ENCODE measurements at places on chromosomes 12 and 14. TPM values are rescaled to one million over a fixed set of nuclear protein-coding genes. Genes with fewer than 3 reads are reported as not detected.

The CLEC1B gene
- not detected for total RNA-seq

The CLEC2B gene
- total RNA-seq = 53.6 TPM

The ACOT4 gene
- 0.73 TPM for total RNA-seq

The KRT79 gene
- total RNA-seq = not detected

The CYP27B1 gene
- total RNA-seq = 0.39 TPM

The GLT8D2 gene
- total RNA-seq = 13.2 TPM

The GCN1 gene
- 153 TPM for total RNA-seq

The PPTC7 gene
- 13.9 TPM for total RNA-seq

The NCKAP5L gene
- 16.2 TPM for total RNA-seq

The SLC25A21 gene
- 1.1 TPM for total RNA-seq

The DAO gene
- total RNA-seq = not detected

The HCAR3 gene
- total RNA-seq = not detected

The NPFF gene
- total RNA-seq = not detected

The P2RX2 gene
- total RNA-seq = not detected

The CLEC4C gene
- total RNA-seq = not detected

The C2CD5 gene
- 16.2 TPM for total RNA-seq

The MGST1 gene
- total RNA-seq = 293 TPM

Measured in subcutaneous preadipocyte (primary cell).